Stimulated activated memory B cell treated with anti-CD40 and anti-IgM and Interleukin-4, amounts not matched to agents 10 μg/mL and 1 μg/mL and 100 μg/mL, for 72 hours (primary cell): ENCODE measurements at places on chromosomes 5 and 9.

DNA sequence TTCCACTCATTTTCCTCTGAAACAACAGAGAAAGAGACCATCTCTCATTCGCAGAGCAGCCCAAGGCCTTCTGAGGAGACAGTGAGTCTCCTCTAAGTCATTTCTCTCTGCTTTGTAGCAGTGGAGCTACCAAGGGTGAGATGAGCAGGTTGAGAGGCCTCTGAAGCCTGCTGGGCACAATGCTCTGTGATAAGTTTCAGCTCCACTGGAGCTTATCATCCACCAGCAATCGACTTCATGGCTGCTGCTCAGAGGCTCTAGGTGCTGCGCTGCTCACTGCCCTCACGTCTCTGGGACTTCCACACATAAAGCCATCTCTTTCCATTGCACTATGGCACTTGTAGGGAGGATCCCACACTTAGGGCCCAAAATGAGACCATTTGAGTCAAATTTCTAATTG, 96.3 kb downstream of the CMYA5 start:
- no peaks in the 10 kb centered on the region for H3K36me3 ChIP-seq
- peaks cover 21% of the 10 kb centered on the region for H3K27me3 ChIP-seq
- H3K4me1 ChIP-seq = no peaks in the 10 kb centered on the region
- no peak overlapping the region for H3K4me3 ChIP-seq
- H3K27ac ChIP-seq = no peak overlapping the region

- H3K4me3 ChIP-seq = no peak within 1 kb of the TSS
- no peak for ATAC-seq
- no peaks in the 10 kb centered on the region for H3K36me3 ChIP-seq
- H3K27ac ChIP-seq = no peak within 1 kb of the TSS
- H3K4me1 ChIP-seq = no peaks in the 10 kb centered on the region
- H3K27me3 ChIP-seq = no peaks in the 10 kb centered on the region
Measured at GRCh38 chr5:81233080-81233634, at the start of gene CKMT2. Gene CKMT2 (plus strand): TSS chr5:81233322. CDS start chr5:81251133, 17,811 bp downstream.

GRCh38 chr9:127505396-127506116, 54.2 kb downstream of the LRSAM1 start:
- no peak overlapping the region for H3K4me3 ChIP-seq
- no peak overlapping the region for H3K27ac ChIP-seq
- no peaks in the 10 kb centered on the region for H3K4me1 ChIP-seq
- peak; percentile 40 for ATAC-seq
- H3K27me3 ChIP-seq = no peaks in the 10 kb centered on the region

DNA sequence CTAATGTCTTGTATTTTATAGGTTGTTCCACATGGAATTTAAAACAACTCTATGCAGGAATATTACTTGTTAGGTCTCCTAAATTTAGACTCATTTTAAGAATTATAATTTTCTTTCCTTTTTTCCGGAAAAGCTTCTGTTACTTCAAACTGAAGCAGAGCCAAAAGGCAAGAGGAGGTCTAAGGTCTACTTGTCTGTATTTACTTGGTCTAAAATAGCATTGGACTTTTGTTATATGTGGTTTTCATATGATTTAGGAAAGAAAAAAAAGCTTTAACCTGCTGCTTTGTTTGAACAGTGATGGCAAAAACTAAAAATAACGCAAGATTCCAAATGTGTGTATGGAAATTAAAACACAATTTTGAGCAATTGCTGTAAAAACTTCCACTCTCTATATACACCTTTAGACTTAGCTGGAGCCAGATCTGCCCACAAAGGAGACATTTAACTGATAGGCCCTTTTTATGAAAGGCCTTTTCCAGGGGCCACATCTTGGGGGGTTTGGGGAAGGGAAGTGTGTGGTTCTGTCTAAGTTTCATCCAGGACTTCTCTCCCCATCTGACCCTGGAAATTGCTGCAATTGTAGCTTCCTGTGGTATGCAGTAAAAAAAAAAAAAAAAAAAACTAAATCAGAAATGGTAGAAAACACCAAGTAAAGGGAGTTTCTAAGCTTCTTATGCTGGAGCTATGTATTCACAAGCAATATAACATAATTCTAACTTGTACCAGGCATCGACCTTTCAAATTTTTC, 307.7 kb upstream of the MEF2C start:
- no peak overlapping the region for H3K4me3 ChIP-seq
- no peak for ATAC-seq
- no peaks in the 10 kb centered on the region for H3K27me3 ChIP-seq
- H3K27ac ChIP-seq = no peak overlapping the region
- no peaks in the 10 kb centered on the region for H3K4me1 ChIP-seq

- H3K27ac ChIP-seq = no peak overlapping the region
- no peaks in the 10 kb centered on the region for H3K27me3 ChIP-seq
- ATAC-seq = no peak
- H3K36me3 ChIP-seq = no peaks in the 10 kb centered on the region
Measured at GRCh38 chr5:57824047-57824446, 341.4 kb upstream of the ACTBL2 start.

- no peak overlapping the region for H3K27ac ChIP-seq
- no peak overlapping the region for H3K4me3 ChIP-seq
- no peak for ATAC-seq
- H3K4me1 ChIP-seq = peaks cover 7% of the 10 kb centered on the region
- H3K27me3 ChIP-seq = peaks cover 7% of the 10 kb centered on the region
- no peaks in the 10 kb centered on the region for H3K36me3 ChIP-seq
Measured at GRCh38 chr5:75951158-75951557, 132.0 kb upstream of the SV2C start.

DNA sequence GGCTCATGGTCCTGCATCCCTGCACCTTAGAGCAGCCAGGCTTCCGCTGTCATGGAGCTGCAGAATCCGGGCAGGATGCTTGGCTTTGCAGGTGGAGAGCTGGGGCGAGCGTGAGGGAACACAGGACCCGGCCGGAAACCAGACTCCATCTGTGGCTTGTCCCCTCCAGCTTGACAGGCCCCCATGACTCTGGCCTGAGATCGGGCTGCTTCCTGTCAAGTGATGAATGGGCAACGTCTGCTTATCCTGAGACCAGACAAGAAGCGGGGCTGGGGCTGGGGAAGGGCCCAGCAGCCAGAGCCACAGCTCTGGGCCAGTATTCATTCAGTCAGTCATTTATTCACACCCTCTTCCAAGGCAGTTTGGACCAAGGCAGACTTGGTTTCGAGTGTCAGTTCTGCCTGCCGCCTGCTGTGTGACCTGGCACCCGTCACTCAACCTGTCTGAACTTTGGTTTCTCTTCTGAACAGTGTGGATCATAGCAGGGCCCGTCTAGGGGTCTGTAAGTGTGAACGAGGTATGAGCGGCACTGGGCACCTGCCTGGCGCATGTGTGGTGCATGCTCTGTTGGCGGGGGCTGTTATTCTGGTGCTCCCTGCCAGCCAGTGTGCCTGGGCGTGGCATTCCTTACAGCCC, 37.5 kb downstream of the NEK6 start:
- no peak for ATAC-seq
- no peaks in the 10 kb centered on the region for H3K27me3 ChIP-seq
- H3K27ac ChIP-seq = peak overlapping the region; percentile 98
- H3K36me3 ChIP-seq = peaks cover 45% of the 10 kb centered on the region

DNA sequence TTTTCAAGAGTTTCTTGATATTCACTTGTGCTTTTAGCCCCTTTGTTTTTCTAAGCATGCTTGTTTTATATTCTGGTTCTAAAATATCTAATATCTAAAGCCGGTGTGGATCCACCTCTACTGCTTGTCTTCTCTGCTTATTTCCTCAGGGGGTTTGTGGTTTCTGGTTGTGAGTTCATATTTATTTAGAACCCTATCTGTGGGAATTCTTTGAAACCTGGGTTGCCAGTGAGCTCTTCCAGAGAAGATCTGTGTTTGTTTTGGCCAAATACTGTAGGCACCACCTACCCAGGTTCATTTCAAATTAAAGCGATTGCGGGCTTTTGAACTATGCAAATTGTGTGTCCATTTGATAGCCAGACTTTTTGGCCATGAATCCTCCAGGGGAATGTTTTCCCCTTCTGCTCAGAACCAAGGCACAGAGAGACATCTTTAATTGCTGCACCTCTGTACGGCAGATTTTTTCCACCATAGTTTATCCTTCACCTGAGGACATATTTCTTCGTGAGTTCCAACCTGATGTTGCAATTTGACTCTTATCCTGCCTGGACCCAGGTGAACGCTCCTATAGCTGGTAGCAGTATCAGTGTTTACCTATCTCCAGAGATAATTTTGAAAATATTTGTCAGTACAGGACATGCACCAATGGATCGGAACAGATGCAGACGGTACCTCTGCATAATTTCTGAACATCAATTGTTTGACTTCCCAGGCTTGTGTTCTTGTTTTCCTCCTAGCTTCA, 2.4 kb upstream of the ZBTB43 start:
- ATAC-seq = no peak
- no peak overlapping the region for H3K4me3 ChIP-seq
- H3K36me3 ChIP-seq = no peaks in the 10 kb centered on the region

GRCh38 chr5:173329491-173330337, 1.5 kb upstream of the STC2 start:
- no peak for ATAC-seq
- no peak overlapping the region for H3K4me3 ChIP-seq
- no peak overlapping the region for H3K27ac ChIP-seq
- H3K36me3 ChIP-seq = no peaks in the 10 kb centered on the region
- H3K27me3 ChIP-seq = peaks cover 75% of the 10 kb centered on the region

DNA sequence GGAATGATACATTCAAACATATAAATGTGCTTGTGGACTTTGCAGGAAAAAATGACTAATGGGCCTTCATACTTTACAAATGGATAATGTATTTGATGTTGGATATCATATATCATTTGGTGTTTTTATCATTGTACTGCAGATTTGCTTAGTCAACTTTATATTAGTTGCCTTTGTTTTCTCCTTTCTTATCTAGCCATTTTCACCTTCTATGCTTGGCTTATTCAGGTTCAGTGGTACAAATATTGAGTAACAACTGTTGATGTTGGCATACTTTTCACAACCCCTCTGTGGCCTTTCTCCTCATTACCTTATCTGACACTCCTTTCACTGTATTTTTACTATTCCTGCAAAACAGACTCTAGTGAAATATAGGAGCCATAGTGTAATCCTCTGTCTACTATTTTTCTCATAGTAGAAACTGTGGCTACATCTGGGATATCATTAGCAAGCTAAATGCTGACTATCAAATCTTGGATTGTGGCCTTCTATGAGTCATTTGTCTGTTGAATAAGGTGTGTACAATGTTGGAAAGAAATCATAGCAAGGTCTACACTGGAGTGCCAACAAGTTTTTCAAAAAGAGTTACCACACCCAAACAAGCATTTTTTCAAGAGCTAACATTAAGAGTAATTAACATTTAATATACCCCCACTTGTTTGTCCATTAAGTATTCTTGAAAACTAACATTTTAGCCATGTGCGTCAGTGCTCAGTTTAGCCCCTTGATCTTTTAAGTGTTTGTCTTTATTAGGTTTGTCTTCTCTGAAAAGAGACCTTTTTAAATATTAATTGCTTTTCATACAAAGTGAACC, 330.1 kb downstream of the ADGRV1 start:
- no peaks in the 10 kb centered on the region for H3K36me3 ChIP-seq
- peaks cover 12% of the 10 kb centered on the region for H3K27me3 ChIP-seq
- ATAC-seq = no peak
- no peak overlapping the region for H3K4me3 ChIP-seq

GRCh38 chr5:3531320-3531986, 64.2 kb upstream of the IRX1 start:
- no peaks in the 10 kb centered on the region for H3K36me3 ChIP-seq
- no peak overlapping the region for H3K27ac ChIP-seq
- H3K27me3 ChIP-seq = no peaks in the 10 kb centered on the region

DNA sequence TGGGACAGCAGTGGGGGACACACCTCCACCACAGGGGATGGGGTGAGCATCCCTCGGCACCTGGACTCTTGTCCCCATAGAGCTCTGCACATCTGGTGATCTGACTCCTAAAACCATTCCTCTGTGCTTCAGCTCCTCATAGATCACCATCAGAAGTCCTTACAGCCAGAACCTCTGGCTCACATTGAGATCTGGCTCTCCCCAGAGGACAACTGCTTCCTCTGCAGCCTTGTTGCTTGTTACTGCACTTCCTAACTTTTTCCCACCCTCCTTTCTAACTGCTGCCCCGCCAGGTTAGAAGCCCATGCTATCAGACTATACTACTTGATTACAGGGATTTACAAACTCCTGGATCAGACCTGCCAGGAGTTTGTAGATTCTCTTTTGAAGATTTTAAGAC, 64.5 kb downstream of the ARSB start:
- H3K36me3 ChIP-seq = peaks cover 17% of the 10 kb centered on the region
- H3K4me1 ChIP-seq = no peaks in the 10 kb centered on the region
- ATAC-seq = peak; percentile 20
- H3K27ac ChIP-seq = peak overlapping the region; percentile 19

GRCh38 chr5:124841829-124842712, 95.6 kb upstream of the ZNF608 start:
- no peak for ATAC-seq
- H3K36me3 ChIP-seq = no peaks in the 10 kb centered on the region
- H3K27ac ChIP-seq = no peak overlapping the region

- H3K27ac ChIP-seq = no peak overlapping the region
- ATAC-seq = no peak
- H3K36me3 ChIP-seq = no peaks in the 10 kb centered on the region
- H3K4me3 ChIP-seq = no peak overlapping the region
- no peaks in the 10 kb centered on the region for H3K27me3 ChIP-seq
Measured at GRCh38 chr5:94254214-94254613, 364.2 kb downstream of the KIAA0825 start.

DNA sequence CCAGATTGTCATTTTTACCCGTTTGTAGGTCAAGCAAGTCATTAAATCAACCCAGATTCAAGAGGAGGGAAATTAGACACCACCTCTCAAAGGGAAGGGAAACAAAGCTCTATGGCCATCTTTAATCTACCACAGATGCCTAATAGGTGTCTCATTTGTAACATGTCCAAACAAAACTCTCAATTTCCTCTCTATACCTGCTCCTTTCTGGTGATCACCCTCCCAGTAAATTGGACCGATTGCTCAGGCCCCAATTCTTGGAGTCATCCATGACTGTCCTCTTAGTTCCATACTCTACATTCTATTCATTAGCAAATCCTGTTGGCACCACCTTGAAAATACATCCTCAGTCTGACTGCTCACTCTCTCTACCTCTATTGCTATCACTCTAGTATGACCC, 22.1 kb upstream of the UGCG start:
- no peak for ATAC-seq
- no peak overlapping the region for H3K4me3 ChIP-seq
- H3K27me3 ChIP-seq = no peaks in the 10 kb centered on the region
- peaks cover 9% of the 10 kb centered on the region for H3K4me1 ChIP-seq
- H3K36me3 ChIP-seq = no peaks in the 10 kb centered on the region
- H3K27ac ChIP-seq = no peak overlapping the region

- H3K27me3 ChIP-seq = peaks cover 4% of the 10 kb centered on the region
- no peak for ATAC-seq
Measured at GRCh38 chr5:73605223-73606087, 20.5 kb upstream of the ARHGEF28 start.

DNA sequence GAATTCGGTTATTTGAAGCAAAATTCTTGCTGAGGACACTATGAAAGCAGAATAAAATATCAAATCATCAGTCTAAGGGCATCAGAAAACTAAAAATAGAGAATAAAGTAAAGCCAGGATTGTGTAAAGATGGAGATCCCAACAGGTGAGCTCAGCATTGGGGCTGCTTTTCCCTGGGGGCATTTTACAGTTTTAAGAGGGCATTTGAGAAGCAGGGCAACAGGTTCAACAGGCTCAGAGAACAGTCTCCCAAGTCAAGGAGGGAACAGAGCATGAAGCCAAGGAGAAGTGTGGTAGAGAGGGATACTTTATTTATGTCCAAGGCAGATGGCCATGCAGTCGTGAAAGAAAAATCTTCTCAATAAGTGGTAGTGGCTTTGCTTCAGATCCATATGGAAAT, 145.4 kb downstream of the SYK start:
- H3K36me3 ChIP-seq = no peaks in the 10 kb centered on the region
- no peak overlapping the region for H3K27ac ChIP-seq
- no peak for ATAC-seq
- H3K27me3 ChIP-seq = peaks cover 3% of the 10 kb centered on the region
